GM12892 (cell line): ENCODE measurements at places on chromosomes 7 and 10.
A peak's percentile ranks its signal among the peaks of the same experiment; 100 is the strongest.

DNA sequence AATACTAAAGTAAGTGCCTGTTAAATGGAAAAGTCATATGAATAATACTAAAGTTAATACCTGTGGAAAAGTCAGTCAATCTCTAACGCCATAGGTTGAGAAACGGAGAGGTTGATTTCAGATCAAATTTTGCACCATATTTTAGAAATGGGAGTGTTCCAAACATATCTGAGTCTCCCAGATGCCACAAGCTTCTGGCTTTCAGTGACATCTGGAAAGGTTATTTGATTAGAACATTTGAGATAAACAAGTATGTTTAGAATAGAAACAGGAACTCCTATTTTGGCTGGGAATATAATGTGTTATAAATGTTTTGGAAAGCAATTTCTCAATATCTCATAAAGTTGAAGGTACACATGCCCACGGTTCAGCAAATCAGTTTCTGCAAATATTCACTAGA, 5.8 kb downstream of the MACC1 start:
- DNase-seq: no peak

- no peak for DNase-seq
Measured at GRCh38 chr7:14687777-14688176, 214.8 kb downstream of the DGKB start.

DNA sequence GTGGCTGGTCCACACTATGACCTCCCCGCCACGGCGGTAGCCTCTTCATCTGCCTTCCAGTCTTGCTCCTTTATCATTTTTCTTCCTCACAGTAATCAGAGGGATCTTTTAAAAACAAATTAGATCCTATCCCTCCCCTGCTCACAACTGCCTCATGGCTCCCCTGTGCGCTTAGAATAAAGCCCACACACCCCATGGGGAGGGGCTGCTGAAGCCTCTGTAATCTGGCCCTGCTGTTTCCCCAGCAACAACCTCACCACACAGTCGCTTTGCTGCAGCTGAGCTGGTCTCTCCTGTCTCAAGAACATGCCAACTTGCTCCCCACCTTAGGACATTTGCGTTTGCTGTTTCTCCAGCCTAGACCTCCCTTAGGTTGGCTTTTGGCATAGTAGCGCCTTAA, 41.0 kb downstream of the SP8 start:
- DNase-seq: no peak

- DNase-seq: no peak
Measured at GRCh38 chr7:43701500-43701854, 27.8 kb downstream of the COA1 start.

DNA sequence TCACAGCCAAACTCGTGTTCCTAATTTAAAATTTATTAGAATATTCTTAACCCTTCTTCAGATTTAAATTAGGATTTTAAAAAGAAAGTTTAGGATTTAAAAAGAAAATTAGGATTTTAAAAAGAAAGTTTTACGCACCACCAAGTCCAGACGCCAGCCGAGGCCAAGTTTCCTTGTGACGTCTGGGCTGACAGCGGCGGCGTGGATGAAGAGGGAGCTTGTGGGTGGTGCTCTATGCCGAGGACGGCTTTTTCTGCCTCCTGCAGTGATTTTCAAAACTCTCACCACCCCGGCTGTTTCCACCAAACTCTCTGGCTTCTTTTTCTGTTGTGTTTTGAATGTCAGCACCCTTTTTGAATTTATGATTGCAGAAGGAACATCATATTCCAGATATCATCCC, 252.9 kb downstream of the DNAJB6 start:
- DNase-seq: no peak

DNA sequence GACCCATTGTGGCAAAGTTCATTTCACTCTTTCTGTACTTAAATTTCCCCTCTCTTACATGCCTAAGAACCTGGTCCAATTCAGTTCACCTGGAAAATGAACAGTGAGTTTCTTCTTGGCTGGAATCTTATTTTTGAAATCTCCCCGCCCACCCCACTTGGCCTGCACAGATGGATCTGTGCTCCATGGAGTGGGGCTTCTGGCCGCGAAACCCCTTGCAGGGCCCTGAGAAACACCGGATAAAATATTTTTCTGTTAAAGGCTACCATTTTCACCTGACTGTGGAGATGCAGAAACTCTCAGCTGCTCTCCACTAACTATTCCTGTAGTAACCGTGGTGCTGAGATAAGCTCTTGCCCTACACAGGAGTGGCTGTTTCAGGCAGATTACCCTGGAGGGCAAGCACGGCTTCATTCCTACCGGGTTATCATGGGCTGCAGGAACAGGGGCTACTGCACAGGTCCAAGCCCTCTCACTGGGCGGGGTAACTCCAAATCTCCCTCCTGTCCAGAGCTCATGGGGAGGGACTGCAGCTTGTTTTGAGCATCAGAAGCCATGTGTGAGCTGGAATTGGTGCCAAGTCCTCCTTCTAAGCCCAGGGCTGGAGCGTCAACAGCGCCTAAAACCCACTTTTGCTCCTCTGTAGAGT, 118.9 kb downstream of the PRPF18 start:
- DNase-seq: no peak

GRCh38 chr10:121436630-121437341, 161.5 kb downstream of the FGFR2 start:
- no peak for DNase-seq

- DNase-seq: no peak
Measured at GRCh38 chr7:49762666-49763065, 10.8 kb upstream of the VWC2 start.

GRCh38 chr7:3915337-3915878, 614.4 kb downstream of the SDK1 start:
- DNase-seq: no peak

- peak; percentile 36 for DNase-seq
Measured at GRCh38 chr10:112115781-112116385, 67.7 kb downstream of the GPAM start.

DNA sequence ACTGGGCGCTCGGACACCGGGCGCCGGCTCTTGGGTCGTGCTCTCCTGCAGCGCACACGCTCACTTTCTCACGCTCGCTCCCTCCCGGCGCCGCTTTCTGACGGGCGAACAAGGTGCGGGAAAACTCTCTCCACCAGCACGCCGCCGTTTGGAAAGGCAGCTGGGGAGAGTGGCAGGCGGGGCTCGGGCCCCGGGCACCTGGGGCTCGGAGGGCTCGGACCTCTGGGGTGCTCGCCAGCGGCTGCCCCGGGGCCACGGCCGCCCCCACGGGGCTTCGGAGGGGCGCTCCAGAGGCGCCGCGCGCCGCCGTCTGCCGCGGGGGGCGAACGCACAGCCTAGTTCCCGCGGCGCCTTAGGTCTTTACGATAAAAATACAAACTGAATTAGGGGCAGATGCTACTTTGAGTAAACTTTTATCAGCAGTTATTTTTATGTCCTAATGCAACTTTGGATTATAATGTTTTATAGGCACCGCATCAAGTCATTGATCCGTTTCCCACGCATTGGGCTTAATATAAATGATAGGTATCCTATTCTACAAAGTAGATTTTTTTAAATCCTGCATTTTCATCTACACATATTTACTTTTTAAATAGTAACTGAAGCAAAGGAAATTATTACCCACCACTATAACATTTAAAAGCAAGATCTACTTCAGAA, 535 bp upstream of the EPC1 start:
- DNase-seq: peak; percentile 26

GRCh38 chr10:88979153-88979562, 11.4 kb upstream of the FAS start:
- no peak for DNase-seq

- no peak for DNase-seq
Measured at GRCh38 chr7:158110034-158110590, 477.5 kb downstream of the PTPRN2 start.

DNA sequence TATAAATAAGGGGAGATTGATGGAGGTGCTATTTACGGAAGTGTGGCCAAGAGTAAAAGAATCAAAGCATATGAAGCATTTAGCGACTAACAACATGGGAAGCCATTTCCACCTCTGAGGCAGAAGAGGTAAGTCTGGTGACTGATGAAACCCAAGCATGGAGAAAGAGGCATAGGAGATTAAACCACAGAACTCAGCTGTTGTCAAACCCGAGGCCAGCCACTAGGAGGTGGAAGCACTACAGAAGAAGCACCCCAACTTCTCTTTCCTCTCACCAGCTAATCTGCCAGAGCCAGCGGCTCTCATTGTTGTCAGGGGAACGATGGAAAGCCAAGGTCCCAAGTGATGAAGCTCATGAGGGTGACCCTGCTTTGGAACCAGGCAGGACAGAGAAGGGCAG, 19.6 kb upstream of the CNTNAP2 start:
- no peak for DNase-seq

DNA sequence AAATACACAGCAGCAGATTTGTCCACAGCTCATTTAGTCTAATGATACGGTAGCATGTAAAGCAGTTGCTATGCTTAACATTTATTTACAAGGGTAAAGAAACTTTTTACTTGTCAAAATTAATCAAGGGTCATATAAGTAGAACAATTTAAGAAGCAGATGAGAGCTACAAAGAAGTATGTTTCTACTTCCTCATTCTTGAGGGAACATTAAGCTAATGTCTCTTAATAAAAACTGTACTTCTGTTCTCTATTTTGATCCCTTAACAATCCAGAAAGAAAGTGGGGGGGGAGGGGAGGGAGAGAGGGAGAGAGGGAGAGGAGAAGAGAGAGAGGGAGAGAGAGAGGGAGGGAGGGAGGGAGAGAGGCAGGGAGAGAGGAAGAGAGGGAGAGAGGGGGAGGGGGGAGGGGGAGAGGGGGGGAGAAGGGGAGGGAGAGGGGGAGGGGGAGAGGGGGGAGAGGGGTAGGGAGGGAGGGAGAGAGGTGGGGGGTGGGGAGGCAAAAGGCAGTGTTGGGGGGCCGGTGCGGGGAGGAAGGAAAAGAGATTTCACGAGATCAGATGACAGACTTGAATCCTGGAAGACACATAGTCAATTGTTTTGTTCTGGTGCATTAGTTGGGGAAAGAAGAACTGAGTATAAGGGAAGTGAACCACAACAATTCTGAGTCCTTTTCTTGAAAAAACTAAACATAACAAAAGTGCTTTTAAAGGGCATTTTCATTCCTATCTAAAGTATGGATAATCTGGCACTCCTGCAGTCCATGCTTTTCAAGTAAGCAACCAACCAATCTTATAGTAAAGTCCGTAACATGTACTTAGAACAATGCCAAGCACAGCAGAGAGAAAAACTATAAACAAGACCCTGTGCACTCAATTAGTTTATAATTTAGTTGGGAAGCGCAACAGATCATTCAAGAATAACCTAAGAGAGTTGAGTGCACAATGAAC, 128.0 kb downstream of the USP6NL start:
- DNase-seq: no peak

GRCh38 chr10:42950606-42951485, 126.0 kb upstream of the RET start:
- DNase-seq: no peak

DNA sequence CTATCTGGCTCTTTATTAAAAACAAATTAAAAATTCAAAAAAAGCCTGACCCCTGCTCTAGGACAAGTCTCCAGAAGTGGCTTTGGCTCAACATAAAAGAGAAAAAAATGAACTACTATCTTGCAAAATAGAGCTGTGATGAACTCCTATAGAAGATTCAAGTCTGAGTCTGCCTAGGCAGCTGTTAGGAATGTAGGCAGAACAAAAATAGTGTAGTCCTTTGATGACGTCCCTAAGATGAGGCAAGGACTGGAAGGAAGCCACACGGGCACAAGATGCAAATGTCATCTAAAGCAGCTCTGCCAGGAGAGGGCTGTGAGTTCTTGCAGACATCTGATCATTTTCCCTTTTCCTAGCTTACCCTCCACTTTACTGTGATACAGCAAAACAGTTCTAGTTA, 20.5 kb downstream of the ASNS start:
- no peak for DNase-seq

DNA sequence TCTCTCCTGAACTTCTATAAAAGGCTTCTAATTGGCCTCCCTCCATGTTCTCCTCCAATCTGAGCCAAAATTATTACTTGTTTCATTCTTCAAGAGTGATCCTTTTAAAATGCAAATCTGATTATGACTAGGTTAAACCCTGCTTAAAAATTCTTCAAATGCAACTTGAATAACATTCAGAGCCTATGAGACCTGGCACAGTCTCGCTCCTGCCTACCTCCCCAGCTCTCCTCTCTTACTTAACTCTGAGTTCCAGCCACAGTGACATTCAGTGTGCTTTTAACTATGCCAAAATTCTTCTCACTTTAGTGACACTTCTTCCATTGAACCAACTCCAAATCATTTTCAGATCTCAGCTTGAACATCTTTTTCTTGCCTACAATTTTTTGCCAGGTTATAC, 68.8 kb downstream of the TMEM168 start:
- no peak for DNase-seq

GRCh38 chr7:71982851-71983250, 429.3 kb downstream of the CALN1 start:
- no peak for DNase-seq

DNA sequence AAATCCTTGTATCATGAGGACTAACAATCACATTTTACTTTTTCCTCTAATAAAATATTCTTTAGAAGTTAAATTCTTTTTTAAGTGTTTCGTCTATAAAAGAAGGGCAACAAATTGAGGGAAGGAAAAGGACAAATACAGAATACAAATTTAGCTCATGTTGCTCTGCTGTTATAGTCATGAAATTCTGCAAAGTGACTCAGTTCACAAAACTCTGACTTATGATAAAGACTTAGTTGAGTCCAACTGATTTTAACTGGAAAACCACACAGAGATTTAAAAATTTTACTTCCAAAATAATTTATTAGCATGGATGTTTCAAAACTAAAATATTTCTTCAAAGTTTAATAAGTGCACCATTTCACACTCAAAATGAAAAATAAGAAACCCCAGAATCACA, 75.0 kb upstream of the GPR22 start:
- no peak for DNase-seq

GRCh38 chr7:137932881-137933269, 69.0 kb downstream of the CREB3L2 start:
- DNase-seq: no peak

GRCh38 chr7:104363355-104363754, 35.0 kb downstream of the LHFPL3 start:
- DNase-seq: no peak
